Camera-type eye (tissue), 1 donor: ENCODE measurements at places on chromosomes 4 and X. TPM values are rescaled to one million over a fixed set of nuclear protein-coding genes. Genes with fewer than 3 reads are reported as not detected.

Gene CCDC160
- total RNA-seq, result 2.2 TPM

Gene ITIH6
- total RNA-seq, result 0.11 TPM

Gene ERCC6L
- 2.7 TPM for total RNA-seq

Gene ADH1B
- 8.9 TPM for total RNA-seq

Gene RBM47
- 18.8 TPM for total RNA-seq

Gene PHEX
- 1.3 TPM for total RNA-seq
